ENCODE measurements at places on chromosomes 12 and 14. TPM values are rescaled to one million over a fixed set of nuclear protein-coding genes. Genes with fewer than 3 reads are reported as not detected.
A peak's percentile ranks its signal among the peaks of the same experiment; 100 is the strongest.

DNA sequence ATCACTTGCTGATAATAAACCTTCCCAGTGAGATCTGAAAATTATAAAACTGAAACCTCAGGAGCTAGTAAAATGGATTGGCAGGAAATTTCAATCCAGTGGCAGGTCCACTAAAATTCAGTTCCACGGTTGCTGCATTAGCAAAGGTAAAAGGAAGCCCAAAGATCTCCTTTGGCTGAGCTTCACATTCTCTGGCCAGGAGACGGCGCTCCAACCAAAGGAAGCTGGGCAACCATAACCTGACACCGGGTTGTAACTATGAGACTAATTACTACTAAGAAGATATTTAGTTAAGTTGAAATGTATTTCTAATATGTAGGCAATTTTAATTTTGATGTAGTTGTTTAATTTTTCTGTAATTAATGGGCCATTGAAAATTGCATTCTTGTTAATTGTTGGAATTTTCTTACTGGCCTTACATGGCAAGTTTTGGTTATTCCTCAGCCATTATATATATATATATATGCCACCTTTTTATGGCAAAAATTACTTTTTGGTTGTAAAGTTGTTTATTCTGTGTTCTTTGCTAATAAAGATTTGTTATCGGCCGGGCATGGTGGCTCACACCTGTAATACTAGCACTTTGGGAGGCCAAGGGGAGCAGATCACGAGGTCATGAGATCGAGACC lies 17.0 kb downstream of the OR8S1 start:
- H3K4me1 ChIP-seq: peaks cover 4% of the 10 kb centered on the region
- no peaks in the 10 kb centered on the region for H3K36me3 ChIP-seq

- peak overlapping the region; percentile 100 for H3K27ac ChIP-seq
- DNase-seq: no peak
- H3K27me3 ChIP-seq: no peaks in the 10 kb centered on the region
- H3K4me1 ChIP-seq: peaks cover 30% of the 10 kb centered on the region
- H3K36me3 ChIP-seq: no peaks in the 10 kb centered on the region
Observed at GRCh38 chr12:50764286-50765094, 589 bp downstream of the ATF1 start.

- H3K4me3 ChIP-seq: no peak overlapping the region
- no peaks in the 10 kb centered on the region for H3K27me3 ChIP-seq
- no peaks in the 10 kb centered on the region for H3K4me1 ChIP-seq
Observed at GRCh38 chr12:29025937-29026336, 123.1 kb upstream of the FAR2 start.

DNA sequence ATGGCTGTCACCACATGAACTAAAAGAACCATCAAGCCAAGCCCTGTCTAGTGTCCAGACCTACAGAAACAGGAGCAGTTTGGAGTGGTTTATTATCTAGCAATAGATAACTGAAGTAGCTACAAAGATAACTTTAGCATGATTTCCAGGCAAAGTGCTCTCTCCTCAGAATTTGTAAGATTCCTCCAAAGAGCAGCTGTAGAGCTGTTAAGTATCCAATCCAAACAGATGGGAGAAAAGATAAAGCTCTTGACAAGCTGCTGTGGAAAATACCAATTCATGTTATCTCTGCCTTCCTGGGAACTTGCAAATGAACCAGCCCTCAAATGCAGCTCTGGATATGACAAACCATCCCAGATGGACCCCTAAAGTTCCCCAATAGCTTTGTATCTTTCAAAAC lies 78.9 kb upstream of the RESF1 start:
- no peak overlapping the region for H3K4me3 ChIP-seq
- no peaks in the 10 kb centered on the region for H3K27me3 ChIP-seq
- H3K36me3 ChIP-seq: no peaks in the 10 kb centered on the region
- H3K4me1 ChIP-seq: peaks cover 2% of the 10 kb centered on the region
- DNase-seq: no peak
- no peak overlapping the region for H3K27ac ChIP-seq

DNA sequence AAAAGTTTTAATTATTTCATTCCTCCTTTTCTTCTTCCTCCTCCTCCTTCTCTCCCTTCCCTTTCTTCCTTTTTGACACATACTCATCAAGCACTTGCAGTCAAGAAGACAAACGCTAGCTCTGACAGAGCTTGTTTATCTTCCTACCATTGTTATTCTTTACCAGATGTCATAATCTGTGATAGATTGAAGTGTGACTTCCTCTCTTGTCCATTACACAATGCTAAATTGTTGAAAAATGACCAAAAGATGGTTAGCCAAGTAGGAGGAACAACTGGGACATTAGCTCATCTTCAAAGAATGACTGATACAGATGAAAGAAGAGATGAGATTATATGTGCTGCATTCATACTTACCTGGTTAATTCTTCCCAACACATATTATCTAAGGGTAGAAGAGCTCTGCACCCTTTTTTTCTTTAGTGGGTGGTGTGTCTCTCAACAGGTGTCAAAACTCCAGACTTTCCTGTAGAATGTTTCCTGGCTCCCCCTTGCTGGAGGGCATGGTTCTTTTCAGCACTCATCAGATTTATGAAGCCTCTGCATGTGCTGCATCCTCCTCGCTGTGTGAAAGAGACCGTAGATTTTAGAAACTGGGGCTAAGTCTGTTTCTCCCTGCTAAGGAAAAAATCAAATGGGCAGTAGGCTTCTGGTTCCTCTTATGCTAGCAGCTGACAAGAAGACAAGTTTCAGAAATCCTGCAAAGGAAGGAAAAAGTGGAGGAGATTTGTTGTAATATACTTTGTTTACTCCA lies 147.1 kb downstream of the TMX1 start:
- no peak overlapping the region for H3K4me3 ChIP-seq
- no peak for DNase-seq
- H3K4me1 ChIP-seq: no peaks in the 10 kb centered on the region
- no peaks in the 10 kb centered on the region for H3K36me3 ChIP-seq
- H3K27me3 ChIP-seq: no peaks in the 10 kb centered on the region

GRCh38 chr14:76836029-76836630 lies 9.9 kb downstream of the LRRC74A start:
- no peak overlapping the region for H3K4me3 ChIP-seq
- H3K4me1 ChIP-seq: no peaks in the 10 kb centered on the region
- H3K27ac ChIP-seq: no peak overlapping the region
- DNase-seq: no peak
- no peaks in the 10 kb centered on the region for H3K36me3 ChIP-seq

Gene VWF
- total RNA-seq: 0.57 TPM

- no peaks in the 10 kb centered on the region for H3K27me3 ChIP-seq
- no peaks in the 10 kb centered on the region for H3K4me1 ChIP-seq
- no peak overlapping the region for H3K4me3 ChIP-seq
- no peak overlapping the region for H3K27ac ChIP-seq
Observed at GRCh38 chr12:24748326-24748725, 200.6 kb downstream of the BCAT1 start.

DNA sequence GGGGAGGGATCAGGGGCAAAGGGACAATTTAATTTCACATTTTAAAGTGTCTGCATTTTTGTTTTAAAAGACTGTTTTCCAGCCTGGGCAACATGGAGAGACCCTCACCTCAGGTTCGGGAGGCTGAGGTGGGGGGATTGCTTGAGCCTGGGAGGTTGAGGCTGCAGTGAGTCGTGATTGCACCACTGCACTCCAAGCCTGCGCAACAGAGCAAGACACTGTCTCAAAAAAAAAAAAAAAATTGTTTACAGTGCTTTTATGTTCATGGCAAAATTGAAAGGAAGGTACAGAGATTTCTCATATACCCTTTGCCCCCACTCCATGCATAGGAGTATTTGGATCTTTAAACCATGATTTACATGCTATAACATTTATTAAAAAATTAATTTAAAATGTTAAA lies 16.4 kb upstream of the HVCN1 start:
- H3K4me3 ChIP-seq: 0 out of 2 replicates have a peak overlapping the region, but pooled peaks have one; percentile 35
- H3K27me3 ChIP-seq: no peaks in the 10 kb centered on the region
- DNase-seq: no peak
- H3K4me1 ChIP-seq: peaks cover 7% of the 10 kb centered on the region
- H3K27ac ChIP-seq: no peak overlapping the region

Gene KLRC4
- total RNA-seq: 2.1 TPM

Gene GLT1D1
- not detected for total RNA-seq

All from HCT116 (cell line).